H9 (cell line): ENCODE measurements at places on chromosomes 3 and 15. TPM values are rescaled to one million over a fixed set of nuclear protein-coding genes. Genes with fewer than 3 reads are reported as not detected.

The NOX5 gene
- 0.04 TPM in 1 of 2 replicates, not detected in the other for total RNA-seq

DNA sequence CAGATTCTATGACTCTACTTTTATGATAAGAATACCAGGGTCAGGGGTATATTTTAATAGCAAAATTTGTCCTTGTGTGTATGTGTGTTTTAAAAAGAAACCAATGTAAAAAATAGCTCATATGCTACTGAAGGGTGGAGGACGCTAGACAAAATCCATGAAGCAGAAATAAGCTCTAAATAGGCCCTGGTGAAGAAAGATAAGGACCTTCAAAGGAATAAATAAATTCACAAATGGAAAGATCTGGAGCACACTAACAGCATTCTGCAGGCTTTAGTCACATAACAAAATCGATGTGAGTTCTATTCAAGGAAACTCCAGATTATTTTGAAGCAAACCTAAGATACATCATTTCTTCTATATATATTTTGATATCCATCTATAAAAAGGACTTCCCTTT is 27.2 kb upstream of the ATP11B start:
- H3K36me3 ChIP-seq = no peaks in the 10 kb centered on the region
- no peak for DNase-seq
- H3K4me3 ChIP-seq = no peak overlapping the region
- no peaks in the 10 kb centered on the region for H3K4me1 ChIP-seq
- H3K27ac ChIP-seq = no peak overlapping the region

GRCh38 chr15:78564743-78565096 is 600 bp upstream of the CHRNA5 start:
- H3K27ac ChIP-seq = no peak overlapping the region
- peaks cover 1% of the 10 kb centered on the region; the same call in 2 of the 3 replicates for H3K36me3 ChIP-seq
- H3K4me1 ChIP-seq = no peaks in the 10 kb centered on the region
- H3K27me3 ChIP-seq = no peaks in the 10 kb centered on the region

GRCh38 chr3:187044206-187044605 is 95.1 kb downstream of the RPL39L start:
- no peak for DNase-seq
- H3K27me3 ChIP-seq = no peaks in the 10 kb centered on the region
- peaks cover 60% of the 10 kb centered on the region for H3K36me3 ChIP-seq
- no peak overlapping the region for H3K4me3 ChIP-seq
- no peak overlapping the region for H3K27ac ChIP-seq
- no peaks in the 10 kb centered on the region for H3K4me1 ChIP-seq

DNA sequence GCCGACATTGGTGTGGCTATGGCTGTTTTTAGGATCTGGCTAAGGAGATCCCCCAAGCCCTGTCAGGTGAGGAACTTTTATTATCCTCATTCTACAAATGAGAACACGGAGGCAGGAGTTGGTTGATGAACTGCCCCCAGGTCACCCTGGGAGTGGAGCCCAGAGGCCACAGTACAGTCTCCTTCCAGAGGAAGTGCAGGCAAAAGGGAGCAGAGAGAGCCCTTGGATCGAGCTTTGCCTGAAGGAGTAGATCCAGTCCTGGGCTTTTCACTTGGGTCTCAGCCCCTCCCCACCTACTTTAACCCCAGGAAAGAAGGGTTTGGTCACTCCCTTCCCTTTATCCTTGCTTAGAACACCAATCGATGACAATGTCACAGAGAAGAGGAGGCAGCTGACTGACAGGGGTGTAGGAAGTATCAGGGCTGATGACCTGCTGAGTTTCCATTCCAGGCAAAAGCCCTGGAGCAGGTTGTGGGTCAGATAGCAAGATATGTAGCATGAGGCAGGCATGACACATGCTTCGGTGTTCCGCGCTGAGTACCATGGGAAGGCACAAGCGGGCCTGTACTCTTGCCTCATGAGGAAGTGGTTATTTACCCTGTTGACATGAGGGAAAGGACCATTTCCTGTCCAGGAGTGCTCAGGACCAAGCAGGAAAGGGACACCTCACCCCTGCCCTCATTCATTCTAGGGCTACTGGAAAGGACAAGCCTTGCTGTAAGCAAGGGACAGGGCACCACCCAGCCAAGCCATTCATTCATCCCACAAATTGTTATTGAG is 5.8 kb upstream of the PLA2G4D start:
- no peak for DNase-seq
- no peak overlapping the region for H3K27ac ChIP-seq
- no peaks in the 10 kb centered on the region for H3K4me1 ChIP-seq
- no peak overlapping the region for H3K4me3 ChIP-seq
- no peaks in the 10 kb centered on the region for H3K36me3 ChIP-seq
